ENCODE measurements at places on chromosomes 2 and 18.

DNA sequence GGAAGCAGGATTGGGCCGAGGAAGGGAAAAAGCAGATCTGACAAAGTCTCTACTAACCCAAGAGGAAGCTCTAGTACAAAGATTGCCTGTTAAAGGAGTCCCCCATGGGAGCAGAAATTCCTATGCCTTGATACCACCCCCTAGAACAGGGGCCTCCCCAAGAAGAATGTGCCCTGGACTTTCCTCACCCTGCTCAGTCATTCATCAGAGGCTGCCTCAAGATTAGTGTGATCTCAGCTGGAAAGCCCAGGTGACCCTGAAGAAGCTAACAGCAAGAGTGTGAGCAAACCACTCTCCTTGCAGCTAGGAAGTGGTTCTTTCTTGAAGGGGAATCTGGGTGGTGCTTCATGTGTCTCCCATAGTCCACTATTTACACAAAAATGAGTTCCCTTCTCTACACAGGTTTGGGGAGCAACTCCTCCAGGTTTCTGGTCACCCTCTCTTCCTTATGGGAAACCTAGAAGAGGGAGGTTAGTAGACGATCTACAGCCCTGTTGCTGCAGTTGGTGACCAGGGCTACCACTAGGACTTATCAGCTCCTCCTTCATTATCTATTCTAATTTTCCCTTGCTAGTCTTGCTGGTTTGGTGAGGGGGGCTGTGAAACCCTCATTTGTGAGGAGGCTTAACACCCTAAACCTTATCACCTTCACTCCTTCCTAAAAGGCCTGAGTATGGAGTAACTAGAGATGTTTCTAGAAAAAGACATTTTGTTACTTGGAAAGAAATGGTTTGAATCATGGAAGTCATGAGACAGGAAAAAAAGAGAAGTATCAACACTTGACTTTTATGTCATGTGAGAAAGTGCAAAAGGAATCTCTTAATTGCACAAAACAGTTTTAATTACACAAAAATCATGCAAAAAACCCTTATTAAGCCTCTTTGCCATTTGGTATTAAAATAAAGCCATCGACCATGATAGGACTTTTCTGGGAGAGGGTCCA lies 2.9 kb upstream of the WDR7 start:
- no peak for DNase-seq

DNA sequence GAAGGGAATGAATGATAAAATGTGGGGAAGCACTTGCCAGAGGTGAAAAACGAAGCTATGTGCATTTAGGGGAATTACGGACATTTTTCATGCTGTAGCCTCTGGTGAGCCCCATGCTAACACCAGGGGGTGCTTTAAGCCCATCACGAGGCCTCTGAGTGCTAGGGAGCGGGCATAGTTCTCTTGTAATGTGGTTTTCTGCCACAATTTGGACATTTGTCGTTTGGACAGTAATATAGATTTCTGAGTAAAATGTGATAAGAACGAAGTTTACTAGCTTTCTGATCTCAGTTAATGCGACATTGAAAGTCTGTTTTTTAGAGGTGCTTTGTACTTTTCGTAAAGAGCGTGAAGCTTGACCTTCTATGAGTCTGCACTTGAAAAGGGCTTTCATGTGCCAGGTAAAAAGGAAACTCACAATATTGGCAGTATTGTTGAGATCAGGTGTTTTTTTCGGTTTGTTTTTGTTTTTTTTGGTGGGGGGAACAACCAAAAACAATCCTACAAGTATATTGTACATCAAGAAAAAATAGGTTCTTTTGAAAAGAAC lies 50.6 kb downstream of the TRAF3IP1 start:
- DNase-seq: peak; percentile 39

DNA sequence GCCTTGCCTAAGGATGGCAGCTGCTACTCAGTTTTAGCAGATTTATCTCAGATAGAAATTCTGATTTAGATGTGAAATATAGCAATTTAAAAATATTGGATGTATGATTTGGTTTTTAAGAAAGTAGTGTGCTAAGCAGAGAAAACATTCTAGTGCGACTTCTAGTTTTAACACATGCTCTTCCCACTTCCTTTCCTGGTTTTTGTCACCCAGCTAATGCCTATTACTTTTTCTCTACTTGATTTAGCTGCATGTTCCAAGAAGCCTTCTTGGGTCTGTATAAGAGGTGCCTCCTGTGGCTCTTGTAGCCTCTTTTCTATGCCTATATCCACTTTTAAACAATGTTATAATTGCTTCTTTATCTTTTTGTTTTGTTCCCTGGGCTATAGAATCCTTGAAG lies 53.0 kb downstream of the GPD2 start:
- no peak for DNase-seq

DNA sequence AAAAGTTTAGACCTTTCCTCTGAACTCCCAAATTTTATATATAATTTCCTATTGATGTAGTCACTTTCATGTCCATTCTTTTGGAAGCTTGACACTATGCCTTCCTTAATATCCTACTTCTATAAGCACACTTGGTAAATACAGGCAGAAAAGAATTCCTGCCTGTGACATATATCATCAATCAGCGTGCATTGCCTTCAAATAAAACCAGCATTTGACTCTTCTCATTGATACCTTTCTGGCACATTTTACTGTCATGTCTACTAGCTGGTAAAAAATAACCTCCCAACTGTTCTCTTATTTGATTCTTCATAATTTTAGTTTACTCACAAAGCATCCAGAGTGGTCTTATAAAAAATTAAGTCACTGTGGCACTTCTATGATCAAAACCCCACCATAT lies 693.5 kb downstream of the CBLN2 start:
- DNase-seq: no peak

GRCh38 chr2:170284205-170284604 lies 106.3 kb downstream of the MYO3B start:
- no peak for DNase-seq

GRCh38 chr2:85929096-85930050 lies 40.6 kb upstream of the ST3GAL5 start:
- no peak for DNase-seq

DNA sequence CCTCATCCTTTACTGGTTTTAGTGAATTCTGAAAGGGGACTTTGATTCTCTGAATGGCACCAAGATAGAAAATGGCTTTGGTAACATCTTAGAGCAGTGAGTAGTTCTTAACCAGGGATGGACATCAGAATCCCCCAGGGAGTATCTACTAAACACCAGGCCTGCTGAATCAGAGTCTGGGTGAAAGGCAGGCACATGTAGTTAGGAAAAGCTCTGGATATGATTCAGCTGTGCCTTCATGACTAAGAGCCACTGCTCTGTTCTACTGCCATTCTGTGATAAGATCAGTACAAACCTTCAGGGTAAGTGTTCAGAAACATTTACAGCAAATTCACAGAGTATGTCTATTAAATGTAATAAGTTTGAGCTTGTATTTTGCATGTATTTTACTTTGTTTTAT lies 46.2 kb upstream of the B3GNT2 start:
- DNase-seq: no peak

DNA sequence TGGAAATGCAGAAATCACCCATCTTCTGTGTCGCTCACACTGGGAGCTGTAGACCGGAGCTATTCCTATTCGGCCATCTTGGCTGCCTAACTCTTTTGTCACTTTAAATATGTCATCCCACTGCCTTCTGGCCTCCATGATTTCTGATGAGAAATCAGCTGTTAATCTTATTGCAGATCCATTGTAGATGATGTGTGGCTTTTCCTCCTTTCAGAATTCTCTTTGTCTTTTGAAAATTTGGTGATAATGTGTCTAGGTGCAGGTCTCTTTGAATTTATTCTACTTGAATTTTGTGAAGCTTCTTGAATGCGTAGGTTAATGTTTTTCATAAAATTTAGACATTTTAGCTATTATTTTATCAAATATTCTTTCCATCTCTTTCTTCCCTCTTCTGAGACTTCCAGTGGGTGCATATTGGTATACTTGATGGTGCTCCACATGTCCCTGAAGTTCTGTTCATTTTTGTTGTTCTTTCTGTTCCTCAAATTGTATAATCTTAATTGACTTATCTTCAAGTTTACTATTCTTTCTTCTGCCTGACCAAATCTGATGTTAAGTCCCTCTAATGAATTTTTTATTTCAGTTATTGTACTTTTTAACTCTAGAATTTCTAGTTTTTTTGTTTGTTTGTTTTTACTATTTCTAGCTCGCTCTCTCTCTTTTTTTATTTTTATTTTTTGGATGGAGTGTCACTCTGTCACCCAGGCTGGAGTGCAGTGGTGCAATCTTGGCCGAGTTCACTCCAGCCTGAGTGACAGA lies 90.8 kb upstream of the DLX2 start:
- no peak for DNase-seq

- DNase-seq: no peak
Measured at GRCh38 chr18:44927127-44927849, 246.6 kb downstream of the SETBP1 start.

- no peak for DNase-seq
Measured at GRCh38 chr2:174660984-174661675, 63.5 kb upstream of the WIPF1 start.
